ENCODE measurements at places on chromosomes 3 and 15. TPM values are rescaled to one million over a fixed set of nuclear protein-coding genes. Genes with fewer than 3 reads are reported as not detected.

Gene GOLGA8S
- 0.13 TPM for total RNA-seq

Gene GOLGA8J
- not detected for total RNA-seq

Gene LZTFL1
- 14.7 TPM for total RNA-seq

- no peak for DNase-seq
These were observed 2.2 kb downstream of the EFHB start for GRCh38 chr3:19931767-19932188.

Gene ITPKA
- 95.1 TPM for total RNA-seq

- no peak for DNase-seq
These were observed 73.8 kb downstream of the BDH1 start for GRCh38 chr3:197482001-197482400.

DNA sequence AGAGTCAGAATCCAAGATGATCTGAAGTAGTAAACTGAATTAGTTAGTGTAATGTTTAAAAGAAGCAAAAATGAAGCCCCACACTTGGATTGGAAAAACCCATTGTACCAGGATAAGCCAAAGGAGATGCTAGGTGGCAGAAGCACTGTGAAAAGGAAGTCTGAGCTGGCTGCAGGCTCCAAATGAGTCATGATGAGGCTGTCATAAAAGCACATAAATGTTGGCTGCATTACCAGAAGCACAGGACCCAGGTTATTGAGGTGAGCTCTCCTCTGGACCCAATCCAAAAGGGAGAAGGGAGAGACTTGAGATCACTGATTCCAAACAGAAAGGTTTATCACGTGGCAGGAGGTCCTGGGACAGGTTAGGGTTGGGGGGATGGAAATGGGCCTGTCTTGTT lies 3.2 kb upstream of the ACAN start:
- DNase-seq: no peak

- DNase-seq: no peak
These were observed 18.4 kb downstream of the SMAD6 start for GRCh38 chr15:66720206-66721010.

Gene RAB7A
- 101 TPM for total RNA-seq

Gene CLEC3B
- 11.6 TPM for total RNA-seq

GRCh38 chr3:60764870-60765269 lies 486.4 kb downstream of the FHIT start:
- no peak for DNase-seq

Gene TICRR
- 3.3 TPM for total RNA-seq

GRCh38 chr3:77605308-77605707 lies 565.4 kb downstream of the ROBO2 start:
- DNase-seq: no peak

Gene ALPK3
- total RNA-seq: 0.83 TPM

Gene TRIM42
- not detected for total RNA-seq
